ENCODE measurements at places on chromosomes 2 and 18. TPM values are rescaled to one million over a fixed set of nuclear protein-coding genes. Genes with fewer than 3 reads are reported as not detected.

- H3K36me3 ChIP-seq = no peaks in the 10 kb centered on the region
- no peaks in the 10 kb centered on the region for H3K27me3 ChIP-seq
These were observed 164.4 kb upstream of the MGAT5 start for GRCh38 chr2:134089454-134089853.

GRCh38 chr2:219514836-219515235 lies 554 bp downstream of the ASIC4 start:
- H3K27me3 ChIP-seq = peaks cover 85% of the 10 kb centered on the region
- no peaks in the 10 kb centered on the region for H3K36me3 ChIP-seq
- DNase-seq = no peak
- no peak overlapping the region for H3K4me3 ChIP-seq

DNA sequence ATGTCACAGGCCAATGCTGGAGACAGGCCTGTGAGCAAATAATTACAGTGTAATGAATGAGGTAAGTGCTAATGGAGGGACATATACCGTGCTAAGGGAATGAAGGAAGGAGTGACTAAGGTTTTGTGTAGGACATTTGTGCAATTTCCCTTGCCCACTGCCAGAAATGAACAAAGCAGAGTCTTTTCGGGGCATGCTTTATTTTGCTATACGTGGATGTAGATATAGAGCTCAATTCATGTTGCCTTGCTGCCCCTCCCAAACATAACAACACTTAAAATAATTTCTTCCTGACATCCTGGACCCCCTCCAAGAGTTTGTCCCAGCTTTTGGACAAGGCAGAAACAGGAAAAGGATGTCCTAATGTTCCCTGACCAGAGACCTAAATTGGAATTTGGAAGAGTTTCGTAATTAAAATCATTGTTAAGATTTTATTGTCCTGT lies 23.7 kb upstream of the CD28 start:
- H3K27me3 ChIP-seq = no peaks in the 10 kb centered on the region
- H3K36me3 ChIP-seq = no peaks in the 10 kb centered on the region
- H3K27ac ChIP-seq = no peak overlapping the region

GRCh38 chr2:238793801-238794449 lies 54.0 kb upstream of the TWIST2 start:
- no peak for DNase-seq
- H3K36me3 ChIP-seq = no peaks in the 10 kb centered on the region
- H3K27me3 ChIP-seq = no peaks in the 10 kb centered on the region
- H3K4me1 ChIP-seq = no peaks in the 10 kb centered on the region

Gene PSMA8
- total RNA-seq = not detected

DNA sequence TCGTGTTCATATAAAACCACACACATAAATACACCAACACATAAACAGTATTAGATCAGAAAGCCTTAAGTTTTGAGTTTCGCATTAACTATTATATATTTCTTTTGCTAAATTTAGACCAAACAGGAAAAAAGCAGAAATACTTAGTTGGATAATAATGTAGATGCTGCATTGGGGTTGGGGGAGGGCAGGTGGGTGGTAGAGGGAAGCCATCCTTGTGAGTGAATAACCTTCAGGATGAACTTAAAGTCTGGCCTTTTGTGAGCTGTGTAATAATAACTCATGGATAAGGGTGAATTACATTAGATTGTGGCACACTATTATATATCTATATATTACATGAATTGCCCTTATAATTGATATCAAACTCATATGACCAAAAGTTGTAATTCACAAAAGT lies 174.7 kb downstream of the WDR7 start:
- no peak overlapping the region for H3K27ac ChIP-seq
- no peak for DNase-seq
- no peaks in the 10 kb centered on the region for H3K27me3 ChIP-seq

DNA sequence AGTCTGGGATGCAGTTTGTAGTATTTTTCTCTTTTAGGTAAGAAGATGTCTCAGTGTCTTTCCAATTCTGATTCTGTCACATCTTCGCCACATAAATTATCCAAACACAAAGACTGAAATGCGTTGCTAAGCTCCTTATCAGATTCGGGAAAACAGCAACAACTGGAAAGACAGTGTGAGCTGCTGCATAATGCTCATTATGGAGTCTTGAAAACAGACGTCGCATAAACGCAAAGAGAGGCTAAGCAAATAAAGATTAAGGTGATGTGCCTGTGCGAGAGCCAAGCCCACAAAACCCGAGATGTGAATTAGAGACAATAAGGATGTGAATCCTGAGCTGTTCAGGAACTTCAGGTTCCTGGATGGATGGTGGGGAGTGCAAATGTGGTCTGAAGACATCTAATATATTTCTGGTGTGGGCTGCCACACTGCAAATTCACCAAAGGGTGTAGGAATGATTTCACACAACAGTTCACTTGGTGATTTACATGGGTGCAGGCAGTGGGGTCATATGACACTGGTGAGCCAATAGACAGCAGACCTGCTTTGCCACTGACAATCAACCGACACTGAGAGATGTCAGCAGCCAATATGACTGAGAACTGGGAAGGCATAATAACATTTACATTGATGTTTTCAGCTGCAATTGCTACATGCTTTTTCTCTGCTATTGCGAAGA lies 195.8 kb downstream of the MTX2 start:
- H3K4me3 ChIP-seq = no peak overlapping the region
- H3K36me3 ChIP-seq = no peaks in the 10 kb centered on the region
- H3K27me3 ChIP-seq = no peaks in the 10 kb centered on the region
- no peak for DNase-seq
- peaks cover 24% of the 10 kb centered on the region for H3K4me1 ChIP-seq

GRCh38 chr18:67217551-67218166 lies 298.9 kb downstream of the DSEL start:
- DNase-seq = peak; percentile 75
- H3K4me3 ChIP-seq = no peak overlapping the region
- H3K36me3 ChIP-seq = no peaks in the 10 kb centered on the region
- H3K4me1 ChIP-seq = no peaks in the 10 kb centered on the region

- no peaks in the 10 kb centered on the region for H3K36me3 ChIP-seq
- DNase-seq = no peak
- no peak overlapping the region for H3K4me3 ChIP-seq
- H3K4me1 ChIP-seq = 0 out of 2 replicates have a peak, but pooled peaks cover under 1% of the 10 kb centered on the region
- no peaks in the 10 kb centered on the region for H3K27me3 ChIP-seq
- no peak overlapping the region for H3K27ac ChIP-seq
These were observed 470.3 kb downstream of the MBD2 start for GRCh38 chr18:53754154-53754553.

Gene FRZB
- 1.0 TPM for total RNA-seq

GRCh38 chr2:30566631-30567030 lies 119.6 kb downstream of the LCLAT1 start:
- no peaks in the 10 kb centered on the region for H3K27me3 ChIP-seq
- no peaks in the 10 kb centered on the region for H3K4me1 ChIP-seq
- DNase-seq = no peak
- H3K36me3 ChIP-seq = no peaks in the 10 kb centered on the region
- peak overlapping the region; percentile 3 for H3K27ac ChIP-seq

Gene VWC2L
- total RNA-seq = not detected

GRCh38 chr2:127183771-127184170 lies 36.3 kb downstream of the CYP27C1 start:
- no peak for DNase-seq
- H3K36me3 ChIP-seq = no peaks in the 10 kb centered on the region
- H3K4me1 ChIP-seq = peaks cover 27% of the 10 kb centered on the region
- H3K27ac ChIP-seq = no peak overlapping the region

Gene MAB21L4
- total RNA-seq = not detected

DNA sequence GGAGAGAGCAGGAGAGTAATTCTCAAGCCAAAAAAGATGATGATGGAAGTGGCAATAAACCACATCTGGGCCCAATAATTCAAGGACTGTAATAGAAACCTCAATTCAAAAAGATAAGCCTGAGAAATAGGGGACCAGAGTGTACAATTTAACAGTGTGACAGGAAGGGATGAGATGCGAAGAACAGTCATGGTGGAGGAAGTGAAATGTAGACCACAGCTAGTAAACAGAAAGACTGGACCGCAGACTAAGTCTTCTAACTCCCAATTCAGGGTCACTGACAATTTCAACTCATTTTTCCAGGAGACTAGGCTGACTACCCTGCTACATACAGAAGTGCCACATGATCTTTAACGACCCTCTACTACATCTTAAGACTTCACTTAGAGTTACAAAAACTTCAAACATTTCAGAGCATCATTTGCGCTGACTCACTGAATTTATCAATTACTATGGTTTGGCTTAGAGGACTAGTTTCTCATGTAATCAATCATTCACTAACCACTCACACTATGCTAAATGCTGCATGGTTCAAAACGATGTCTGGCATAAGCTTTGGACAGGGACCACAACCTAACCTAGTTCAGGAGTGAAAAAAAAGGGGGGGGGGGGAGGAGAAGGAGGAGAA lies 9.0 kb downstream of the CUL3 start:
- no peaks in the 10 kb centered on the region for H3K27me3 ChIP-seq
- H3K36me3 ChIP-seq = no peaks in the 10 kb centered on the region
- peaks cover 75% of the 10 kb centered on the region for H3K4me1 ChIP-seq
- no peak overlapping the region for H3K27ac ChIP-seq

DNA sequence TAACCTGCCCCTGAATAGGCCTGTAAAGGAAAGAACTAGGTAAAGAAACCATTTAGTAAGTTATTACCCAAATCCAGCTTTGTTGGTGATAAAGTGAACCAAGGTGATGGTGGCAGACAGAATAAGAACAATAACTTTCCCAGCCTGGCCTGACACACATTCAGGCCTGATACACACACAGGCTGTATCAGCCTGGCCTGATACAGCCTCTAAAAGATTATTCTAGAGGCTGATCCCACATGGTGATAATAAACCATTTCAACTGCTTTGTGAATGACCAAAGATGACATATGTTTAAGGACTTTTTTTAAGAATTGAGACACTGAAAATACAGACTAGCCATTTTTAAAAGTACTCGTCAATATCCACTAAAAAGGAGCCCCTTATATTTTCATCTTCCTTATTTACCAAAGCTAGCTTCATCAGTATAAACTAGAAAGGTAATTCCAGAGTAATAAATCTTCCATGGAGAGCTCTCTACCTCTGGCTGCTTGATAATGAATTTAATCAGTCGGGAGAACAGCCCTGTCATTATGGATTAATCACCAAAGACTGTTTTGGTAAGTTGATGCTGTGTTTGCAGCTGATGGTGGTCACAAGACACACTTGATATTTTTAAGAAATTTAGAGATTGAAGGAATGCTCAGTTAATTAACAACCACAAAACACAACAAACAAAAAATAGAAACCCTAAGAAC lies 77.2 kb downstream of the SLC8A1 start:
- no peaks in the 10 kb centered on the region for H3K27me3 ChIP-seq
- H3K36me3 ChIP-seq = no peaks in the 10 kb centered on the region
- no peak overlapping the region for H3K27ac ChIP-seq
- H3K4me1 ChIP-seq = peaks cover 13% of the 10 kb centered on the region

DNA sequence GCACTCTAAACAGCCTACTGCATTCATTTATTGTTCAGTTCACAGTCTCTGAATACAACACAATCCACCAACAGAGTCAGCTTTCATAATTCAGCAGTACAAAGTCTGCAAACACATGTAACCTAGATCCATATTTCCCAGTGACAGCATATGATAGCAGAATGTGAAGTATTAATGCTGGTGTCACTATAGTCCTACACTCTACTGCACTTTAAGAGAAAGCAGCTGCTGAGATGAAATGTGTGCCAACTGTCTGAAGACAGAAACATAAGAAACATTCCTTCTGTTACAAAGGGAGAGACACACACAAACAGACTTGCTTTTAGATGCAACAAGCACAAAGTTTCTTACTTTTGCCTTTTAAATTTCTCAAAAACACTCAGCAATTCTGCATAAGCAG lies 441.8 kb downstream of the ZEB2 start:
- no peaks in the 10 kb centered on the region for H3K27me3 ChIP-seq
- no peak overlapping the region for H3K27ac ChIP-seq
- H3K4me3 ChIP-seq = no peak overlapping the region
- no peaks in the 10 kb centered on the region for H3K36me3 ChIP-seq
- no peaks in the 10 kb centered on the region for H3K4me1 ChIP-seq

GRCh38 chr2:34747643-34748042 lies 1148.5 kb upstream of the FAM98A start:
- no peak overlapping the region for H3K4me3 ChIP-seq
- no peak for DNase-seq
- no peaks in the 10 kb centered on the region for H3K36me3 ChIP-seq
- no peaks in the 10 kb centered on the region for H3K27me3 ChIP-seq
- no peaks in the 10 kb centered on the region for H3K4me1 ChIP-seq

- no peaks in the 10 kb centered on the region for H3K36me3 ChIP-seq
- no peaks in the 10 kb centered on the region for H3K27me3 ChIP-seq
- no peak overlapping the region for H3K4me3 ChIP-seq
- peaks cover 31% of the 10 kb centered on the region for H3K4me1 ChIP-seq
These were observed 44.5 kb downstream of the SPTBN1 start for GRCh38 chr2:54500404-54501205.

- no peaks in the 10 kb centered on the region for H3K36me3 ChIP-seq
- no peaks in the 10 kb centered on the region for H3K27me3 ChIP-seq
- no peak overlapping the region for H3K4me3 ChIP-seq
- DNase-seq = no peak
These were observed 125.6 kb downstream of the CACNB4 start for GRCh38 chr2:151973013-151973900.

Gene CLEC4F
- not detected for total RNA-seq

GRCh38 chr2:216934151-216934550 lies 74.3 kb upstream of the TNP1 start:
- no peaks in the 10 kb centered on the region for H3K36me3 ChIP-seq
- no peak for DNase-seq
- no peak overlapping the region for H3K27ac ChIP-seq
- H3K4me3 ChIP-seq = no peak overlapping the region
- no peaks in the 10 kb centered on the region for H3K27me3 ChIP-seq

DNA sequence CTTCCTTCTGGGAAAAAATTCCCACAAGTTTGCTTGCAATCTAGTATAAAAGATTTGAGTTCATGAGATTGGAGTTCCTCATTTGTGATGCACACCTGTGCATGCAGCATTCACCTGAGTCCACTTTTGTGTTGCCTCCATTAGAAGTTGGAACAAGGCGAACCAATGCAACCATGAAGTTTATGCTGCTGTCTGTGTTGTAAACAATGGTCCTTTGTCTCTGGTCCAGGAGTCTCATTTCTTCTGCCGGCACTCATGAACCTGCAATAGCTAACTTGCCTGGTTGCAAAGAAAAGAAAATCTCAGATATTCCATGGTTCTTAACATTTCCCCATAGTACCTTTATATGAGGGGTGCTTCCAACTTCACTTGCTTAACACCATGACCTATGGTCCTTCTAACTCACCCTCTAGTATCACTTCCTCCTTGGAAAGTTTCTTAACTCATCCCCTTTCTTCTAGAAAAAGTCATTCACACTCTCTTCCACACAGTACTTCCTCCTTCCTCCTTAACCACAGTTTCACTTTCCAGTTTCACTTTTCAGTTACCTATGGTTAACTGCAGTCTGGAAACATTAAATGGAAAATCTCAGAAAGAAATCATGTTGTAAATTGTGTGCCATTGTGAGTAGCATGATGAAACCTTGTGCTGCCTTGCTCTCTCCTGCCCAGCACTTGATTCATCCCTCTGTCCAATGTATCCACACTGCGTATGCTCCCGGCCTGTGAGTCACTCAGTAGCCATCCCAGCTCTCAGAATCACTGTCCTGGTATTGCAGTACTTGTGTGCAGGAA lies 128.8 kb upstream of the TRIB2 start:
- H3K36me3 ChIP-seq = no peaks in the 10 kb centered on the region
- no peak overlapping the region for H3K27ac ChIP-seq
- no peak for DNase-seq
- H3K4me3 ChIP-seq = no peak overlapping the region
- H3K4me1 ChIP-seq = no peaks in the 10 kb centered on the region
- H3K27me3 ChIP-seq = no peaks in the 10 kb centered on the region

Gene LINC00305
- total RNA-seq = not detected

GRCh38 chr2:188046437-188046836 lies 245.2 kb upstream of the GULP1 start:
- H3K36me3 ChIP-seq = peaks cover 4% of the 10 kb centered on the region
- no peak for DNase-seq
- H3K4me1 ChIP-seq = peaks cover 30% of the 10 kb centered on the region
- H3K27ac ChIP-seq = no peak overlapping the region
- no peak overlapping the region for H3K4me3 ChIP-seq

Data from GM23338 (cell line).